Activated T-cell treated with anti-CD3 and anti-CD28 coated beads, Interleukin-2, amount 50 U/mL, for 48 hours (primary cell): ENCODE measurements at places on chromosomes 4 and X.

DNA sequence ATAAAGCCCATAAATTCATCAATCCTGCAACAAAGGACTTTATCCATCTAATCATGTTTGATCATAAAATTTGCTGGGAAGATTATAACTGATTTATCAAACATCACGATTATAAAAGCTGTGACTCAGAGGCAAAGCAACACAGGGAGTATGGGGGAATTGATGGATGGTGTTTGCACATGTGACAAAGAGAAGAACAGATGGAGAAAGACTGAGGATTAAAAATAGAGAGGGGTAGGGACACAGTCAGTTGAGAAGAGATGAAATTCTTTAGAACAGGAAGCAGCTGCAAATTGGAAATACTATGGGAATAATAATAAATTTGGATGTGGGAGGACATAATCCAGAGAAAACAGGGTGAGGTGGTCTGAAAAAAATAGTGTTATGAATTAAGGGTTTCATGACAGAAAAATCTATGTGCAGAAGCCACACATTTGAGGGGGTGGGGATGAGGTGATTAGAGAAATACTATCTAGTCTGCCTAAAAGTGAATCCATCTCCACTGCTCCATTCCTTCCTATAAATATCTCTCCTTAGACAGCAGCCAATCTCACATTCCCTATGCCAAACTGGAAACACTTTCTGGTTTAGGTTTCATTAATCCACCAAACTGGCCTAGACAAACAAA lies 6.2 kb downstream of the PRR32 start:
- DNase-seq = no peak

- peak; percentile 65 for DNase-seq
Measured at GRCh38 chr4:56655627-56656345, 25.3 kb downstream of the HOPX start.

- peak; percentile 15 for DNase-seq
Measured at GRCh38 chrX:97039363-97040029, 155.8 kb downstream of the RPA4 start.

- DNase-seq = peak; percentile 26
Measured at GRCh38 chr4:18689308-18690115, 668.0 kb upstream of the LCORL start.

GRCh38 chrX:153696100-153696499 lies 8.4 kb downstream of the SLC6A8 start:
- no peak for DNase-seq

GRCh38 chrX:16304751-16305150 lies 137.5 kb downstream of the MAGEB17 start:
- DNase-seq = no peak

- DNase-seq = no peak
Measured at GRCh38 chr4:123353656-123354055, 42.9 kb upstream of the SPRY1 start.

DNA sequence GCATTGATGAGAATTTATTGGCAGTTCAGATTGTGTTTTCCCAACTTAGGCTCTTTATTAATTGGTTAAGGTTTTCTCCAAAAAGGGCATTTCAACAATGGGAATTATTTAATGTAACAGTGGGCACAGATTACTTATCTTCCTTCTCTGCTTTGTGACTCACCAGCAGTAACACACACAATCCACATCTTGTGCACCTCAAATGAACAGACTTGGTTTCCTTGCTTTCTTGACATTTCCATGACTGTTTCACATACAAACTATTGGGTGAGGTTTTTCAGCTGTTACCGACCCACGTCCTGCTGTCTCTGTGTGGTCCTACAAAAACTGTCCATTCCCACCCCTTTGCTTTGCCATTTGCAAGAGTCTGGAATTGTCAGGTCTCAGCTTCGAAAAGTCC lies 38.1 kb downstream of the CCNI start:
- DNase-seq = no peak

DNA sequence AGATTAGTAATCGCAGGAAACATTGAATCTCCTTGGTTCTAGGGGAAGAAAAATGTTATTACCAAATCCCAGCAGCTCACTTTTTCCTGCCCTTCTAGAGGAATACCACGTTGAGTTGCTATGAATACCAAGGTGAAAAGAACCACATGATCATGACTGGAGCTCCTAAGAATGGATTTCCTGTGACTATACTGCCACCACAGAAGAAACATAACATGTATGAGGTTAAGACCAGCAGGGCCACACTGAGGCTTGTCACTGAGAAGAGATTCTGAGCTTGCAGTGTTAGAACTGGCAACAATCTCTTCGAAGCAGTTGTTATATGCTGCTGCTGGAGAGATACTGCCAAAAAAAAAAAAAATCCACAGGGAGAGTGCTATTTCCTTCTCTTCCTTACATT lies 1235.3 kb downstream of the FSTL5 start:
- no peak for DNase-seq

- no peak for DNase-seq
Measured at GRCh38 chr4:102444752-102445151, 56.4 kb upstream of the NFKB1 start.

GRCh38 chr4:81667539-81667938 lies 195.8 kb upstream of the RASGEF1B start:
- no peak for DNase-seq

GRCh38 chr4:121070696-121071639 lies 1.4 kb downstream of the NDNF start:
- DNase-seq = peak; percentile 48

DNA sequence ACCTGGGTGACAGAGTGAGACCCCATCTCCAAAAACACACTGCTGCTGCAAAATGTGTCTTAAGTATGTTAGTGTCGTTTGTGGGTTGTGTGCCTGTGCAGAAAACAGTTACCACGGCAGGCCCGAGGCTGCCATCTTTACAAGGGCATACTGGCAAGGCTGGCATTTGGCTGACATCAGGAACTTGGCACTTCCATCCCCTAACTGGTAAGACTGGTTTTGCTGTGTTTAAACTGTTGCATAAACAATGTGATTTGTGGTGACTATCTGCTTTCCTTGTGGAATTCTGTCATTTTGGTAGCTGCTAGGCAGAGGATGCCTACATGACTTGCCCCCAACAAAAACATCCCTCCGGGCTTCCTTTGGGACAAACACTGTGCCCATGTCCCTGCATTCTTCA lies 12.3 kb downstream of the LRP2BP start:
- no peak for DNase-seq

- DNase-seq = no peak
Measured at GRCh38 chr4:6074758-6075157, 56.5 kb upstream of the C4orf50 start.

DNA sequence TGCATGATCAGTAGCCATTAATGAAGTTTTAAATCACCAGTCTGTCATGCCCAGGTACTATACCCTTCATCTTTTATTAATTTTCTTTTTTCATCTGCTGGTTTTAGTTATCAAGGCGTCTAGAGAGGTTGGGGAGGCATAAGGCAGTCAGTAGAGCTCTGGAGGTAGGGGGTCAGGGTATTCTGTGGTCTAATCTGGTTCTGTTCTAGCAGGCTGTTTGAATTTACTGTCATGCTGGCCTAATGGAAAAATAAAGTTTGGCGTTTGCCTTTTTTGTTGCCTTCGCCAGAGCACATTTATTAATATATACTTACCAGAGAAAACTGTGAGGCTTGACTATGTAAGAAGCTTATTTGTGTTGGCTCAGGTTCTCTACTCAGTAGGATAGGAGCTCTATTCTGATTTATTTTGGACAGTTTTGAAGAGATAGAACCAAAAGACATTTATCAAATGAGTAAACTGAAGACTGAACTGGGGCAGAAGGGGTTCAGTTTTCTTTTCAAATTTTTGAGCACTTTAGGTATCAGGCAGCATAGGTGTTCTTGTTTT lies 46.9 kb downstream of the TMEM131L start:
- no peak for DNase-seq
